Esophagus squamous epithelium (tissue), 5 donors: ENCODE measurements at places on chromosomes 16 and 17. TPM values are rescaled to one million over a fixed set of nuclear protein-coding genes. Genes with fewer than 3 reads are reported as not detected.

Gene STAT5B
- 17.9 TPM for total RNA-seq

Gene CCL7
- not detected for total RNA-seq

Gene CLEC19A
- total RNA-seq = not detected

Gene KRTAP1-5
- total RNA-seq = not detected

Gene NPIPA5
- 19.3 TPM for total RNA-seq

Gene HSD17B1
- total RNA-seq = 3.6 TPM

Gene KRT31
- total RNA-seq = 0.79 TPM

Gene RGS9
- total RNA-seq = 8.1 TPM

Gene TEPSIN
- 42.9 TPM for total RNA-seq

Gene CCL13
- total RNA-seq = not detected
